ENCODE measurements at places on chromosomes 13 and 19.
A peak's percentile ranks its signal among the peaks of the same experiment; 100 is the strongest.

DNA sequence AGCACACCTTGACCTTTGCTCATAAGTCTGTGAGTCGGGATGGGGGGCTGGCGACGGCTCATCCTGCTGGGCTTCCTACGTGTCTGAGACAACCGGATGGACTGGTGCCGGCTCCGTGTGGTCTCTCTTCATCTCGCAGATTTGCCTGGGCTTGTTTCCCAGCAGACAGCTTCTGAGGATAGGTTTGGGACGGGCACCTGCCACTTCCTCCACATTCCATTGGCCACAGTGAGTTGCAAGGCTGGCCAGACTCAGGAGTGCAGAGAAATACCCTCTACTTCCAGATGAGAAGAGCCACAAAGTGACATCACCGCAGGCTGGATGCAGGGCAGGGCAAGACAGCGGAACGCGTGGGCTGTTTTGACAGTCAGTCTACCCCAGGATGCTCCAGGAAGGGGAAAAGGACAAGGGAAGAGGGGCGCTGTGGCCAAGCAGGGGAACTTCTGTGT is 48.1 kb downstream of the IRS2 start:
- no peak for DNase-seq

- DNase-seq: no peak
These were observed 1.1 kb downstream of the COMP start for GRCh38 chr19:18789883-18790565.

- no peak for DNase-seq
These were observed 49.8 kb downstream of the KATNAL1 start for GRCh38 chr13:30257468-30258099.

DNA sequence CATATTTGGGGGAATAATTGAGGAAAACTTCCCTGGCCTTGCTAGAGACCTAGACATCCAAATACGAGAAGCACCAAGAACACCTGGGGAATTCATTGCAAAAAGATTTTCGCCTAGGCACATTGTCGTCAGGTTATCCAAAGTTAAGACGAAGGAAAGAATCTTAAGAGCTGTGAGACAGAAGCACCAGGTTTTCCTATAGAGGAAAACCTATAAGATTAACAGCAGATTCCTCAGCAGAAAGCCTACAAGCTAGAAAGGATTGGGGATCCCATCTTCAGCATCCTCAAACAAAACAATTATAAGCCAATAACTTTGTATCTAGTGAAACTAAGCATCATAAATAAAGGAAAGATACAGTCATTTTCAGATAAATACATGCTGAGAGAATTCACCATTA is 114.9 kb downstream of the PIBF1 start:
- no peak for DNase-seq

DNA sequence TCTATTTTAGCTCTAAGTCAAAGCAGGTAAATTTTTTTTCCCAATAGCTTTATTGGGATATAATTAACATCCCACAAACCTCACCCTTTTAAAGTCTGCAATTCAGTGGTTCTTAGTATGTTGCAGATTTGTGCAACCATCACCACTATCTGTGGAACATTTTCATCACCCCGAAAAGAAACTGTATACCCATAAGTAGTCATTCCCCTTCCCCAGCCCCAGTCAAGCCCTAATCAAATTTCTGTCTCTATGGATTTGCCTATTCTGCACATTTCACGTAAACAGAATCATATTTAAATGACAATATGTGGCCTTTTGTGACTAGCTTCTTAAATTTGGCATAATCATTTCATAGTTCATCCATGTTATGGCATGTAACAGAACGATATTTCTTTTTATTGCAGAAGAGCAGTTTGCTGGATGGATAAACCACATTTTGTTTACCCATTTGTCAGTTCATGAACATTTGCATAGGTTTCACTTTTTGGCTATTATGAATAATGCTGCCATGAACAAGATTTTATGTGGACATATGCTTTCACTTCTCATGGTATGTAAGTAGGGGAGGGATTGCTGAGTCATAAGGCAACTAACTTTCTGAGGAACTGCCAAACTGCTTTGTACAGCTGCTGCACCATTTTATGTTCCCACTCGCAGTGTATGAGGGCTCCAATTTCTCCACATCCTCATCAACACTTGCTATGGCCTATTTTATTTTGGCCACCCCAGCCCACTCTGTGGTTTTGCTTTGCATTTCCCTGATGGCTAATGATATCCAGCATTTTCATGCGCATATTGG is 10.9 kb downstream of the SLC46A3 start:
- DNase-seq: peak; percentile 26

DNA sequence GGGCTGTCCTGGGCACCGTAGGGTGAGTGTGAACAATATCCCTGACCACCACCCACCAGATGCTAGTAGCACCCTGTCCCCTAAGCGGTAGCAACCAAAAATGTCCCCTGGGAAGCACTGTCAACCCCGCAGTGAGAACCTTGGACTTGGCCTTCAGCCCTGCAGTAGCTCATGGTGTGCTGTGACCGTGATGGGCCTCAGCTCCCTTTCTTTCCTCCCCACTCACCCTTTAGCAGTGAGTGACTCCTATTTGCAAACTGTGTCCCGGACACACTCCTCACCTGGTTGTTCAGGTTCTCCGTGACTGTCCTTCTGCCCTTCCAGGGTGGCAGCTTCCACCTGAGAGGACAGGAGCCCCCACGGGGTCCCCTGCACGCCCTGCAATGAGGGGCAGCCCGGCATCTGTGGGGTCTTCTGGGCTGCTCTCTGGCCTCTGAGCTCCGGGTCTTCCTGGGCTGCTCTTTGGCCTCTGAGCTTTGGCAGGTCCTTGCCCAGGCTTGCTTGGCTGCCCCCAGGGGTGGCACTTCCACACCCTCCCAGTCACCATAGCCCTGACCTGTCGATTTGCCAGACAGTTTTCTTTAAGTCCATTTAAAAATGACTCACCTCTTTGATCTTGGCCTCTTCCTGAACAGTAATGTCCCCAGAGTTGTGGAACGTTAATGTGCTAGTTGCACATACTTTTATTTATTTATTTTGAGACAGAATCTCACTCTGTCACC is 3.8 kb downstream of the KDM4B start:
- no peak for DNase-seq

- DNase-seq: no peak
These were observed 421 bp upstream of the GPR12 start for GRCh38 chr13:26760832-26761582.

GRCh38 chr19:31326329-31327028 is 22.8 kb downstream of the TSHZ3 start:
- no peak for DNase-seq

GRCh38 chr13:57045826-57046546 is 94.7 kb upstream of the PRR20A start:
- DNase-seq: no peak

DNA sequence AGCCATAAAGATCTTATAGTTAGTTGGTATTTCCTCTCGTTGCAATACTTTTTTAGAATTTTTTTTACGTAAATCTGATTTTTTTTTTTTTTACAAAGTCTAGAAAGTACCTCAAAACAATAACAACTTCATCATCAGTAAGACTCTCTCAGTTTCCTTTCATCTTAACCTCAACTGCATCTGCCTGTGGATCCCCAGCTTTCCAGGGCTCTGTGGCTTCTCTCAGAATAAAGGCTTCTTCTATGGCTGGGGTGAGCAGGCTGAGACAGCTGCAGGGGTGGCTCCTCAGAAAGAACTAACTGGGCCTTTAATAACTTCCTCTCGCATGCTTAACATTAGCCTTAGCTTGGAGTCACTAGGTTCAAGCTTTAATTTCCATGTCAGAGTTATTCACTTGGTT is 4.2 kb downstream of the ZNF506 start:
- DNase-seq: no peak

- peak; percentile 94 for DNase-seq
These were observed at the start of gene TSEN34 for GRCh38 chr19:54191011-54191810. Gene TSEN34 (plus strand): TSS chr19:54191308. CDS start chr19:54191365, 57 bp downstream.

DNA sequence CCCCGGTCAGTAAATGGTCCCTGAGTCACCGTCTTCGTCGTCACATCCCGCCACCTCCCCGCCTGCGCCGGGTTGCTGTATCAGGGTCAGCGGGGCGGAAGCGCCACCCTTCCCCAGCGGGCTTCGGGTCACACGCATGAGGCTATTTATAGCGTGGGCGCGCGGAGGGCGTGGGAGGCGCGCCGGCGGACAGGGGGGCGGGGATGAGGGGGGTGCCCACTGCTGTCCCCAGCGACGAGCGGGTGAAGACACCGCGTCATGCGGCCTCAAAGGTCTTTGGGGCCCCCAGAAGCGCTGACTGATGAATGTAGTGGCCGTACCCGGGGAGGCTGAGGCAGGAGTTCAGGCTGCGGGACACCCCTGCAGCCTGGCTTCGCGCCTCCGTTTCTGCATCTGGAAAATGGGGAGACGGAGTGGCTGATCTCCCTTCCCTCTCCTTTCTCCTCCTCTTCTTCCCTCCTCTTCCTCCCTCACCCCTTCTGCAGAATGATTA is 7.9 kb downstream of the UNC13A start:
- DNase-seq: peak; percentile 42

DNA sequence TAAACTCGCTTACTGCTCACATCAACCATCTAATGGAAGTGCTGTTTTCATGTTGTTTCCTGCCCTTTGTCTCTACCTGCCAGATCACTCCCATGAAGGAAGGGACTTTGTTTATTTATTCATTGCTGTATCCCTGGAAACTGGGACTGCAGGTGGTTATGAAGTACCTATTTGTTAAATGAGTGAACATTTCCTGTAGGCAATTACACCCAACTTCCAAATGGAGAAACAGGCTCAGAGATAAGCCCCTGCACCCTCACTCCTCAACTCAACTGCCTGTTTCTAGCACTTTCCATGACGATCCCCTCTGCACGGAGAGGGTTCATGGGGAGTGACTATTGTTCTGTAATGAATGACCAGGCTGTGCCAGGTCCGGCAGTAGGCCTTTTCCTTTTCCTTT is 1.9 kb upstream of the SELENOW start:
- no peak for DNase-seq

DNA sequence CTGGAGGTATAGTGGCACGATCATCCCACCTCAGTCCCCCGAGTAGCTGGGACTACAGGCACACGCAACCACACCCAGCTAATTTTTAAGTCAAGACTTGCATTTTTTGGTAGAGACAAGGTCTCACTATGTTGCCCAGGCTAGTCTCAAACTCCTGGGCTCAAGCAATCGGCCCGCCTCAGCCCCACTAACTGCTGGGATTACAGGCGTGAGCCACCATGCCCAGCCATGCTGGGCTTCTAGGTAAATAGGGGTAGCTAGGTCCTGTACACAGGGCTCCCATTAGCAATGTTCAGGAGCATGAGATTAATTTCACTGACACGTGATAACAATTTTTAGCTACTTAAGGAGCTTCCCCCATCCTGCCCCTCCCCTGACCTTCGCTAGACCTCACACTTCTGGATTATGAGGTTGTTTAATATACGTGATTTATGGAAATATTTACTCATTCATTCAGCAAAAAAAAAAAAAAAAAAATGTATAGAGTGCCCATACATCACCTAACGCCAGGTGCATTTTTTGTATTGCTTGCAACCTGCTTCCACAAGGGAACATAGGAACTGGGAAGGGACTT is 19.2 kb downstream of the TMEM272 start:
- DNase-seq: no peak

DNA sequence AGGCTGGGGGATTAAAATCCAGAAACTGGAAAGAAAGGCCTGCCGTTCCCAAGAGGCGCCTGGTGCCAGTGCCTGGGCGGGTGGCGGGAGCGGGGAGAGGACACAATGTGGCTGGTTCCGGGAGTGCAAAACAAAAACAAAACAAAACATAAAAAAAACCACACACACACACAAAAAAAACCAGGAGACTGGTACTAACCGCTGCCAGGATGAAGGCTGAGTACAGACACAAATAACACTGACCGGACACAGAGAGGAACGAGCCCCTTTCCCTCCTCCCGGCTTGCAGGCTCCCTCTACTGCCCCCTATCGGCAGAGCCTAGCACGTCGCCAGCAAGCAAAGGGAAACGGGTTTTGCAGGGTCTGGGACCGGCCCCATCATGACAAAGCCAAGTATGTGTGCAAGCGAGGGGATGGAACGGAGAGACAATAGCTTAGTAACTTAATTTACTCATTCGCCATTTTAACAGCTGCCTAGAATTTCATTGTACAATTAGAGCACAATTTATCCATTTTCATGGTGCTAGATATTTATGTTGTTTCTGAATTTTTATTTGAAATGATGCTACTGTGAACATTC is 17.9 kb upstream of the ZDHHC20 start:
- DNase-seq: peak; percentile 81

GRCh38 chr19:28882818-28883217 is 330.1 kb downstream of the UQCRFS1 start:
- DNase-seq: no peak

- DNase-seq: no peak
These were observed 1955.0 kb downstream of the PCDH9 start for GRCh38 chr13:65275108-65275507.

DNA sequence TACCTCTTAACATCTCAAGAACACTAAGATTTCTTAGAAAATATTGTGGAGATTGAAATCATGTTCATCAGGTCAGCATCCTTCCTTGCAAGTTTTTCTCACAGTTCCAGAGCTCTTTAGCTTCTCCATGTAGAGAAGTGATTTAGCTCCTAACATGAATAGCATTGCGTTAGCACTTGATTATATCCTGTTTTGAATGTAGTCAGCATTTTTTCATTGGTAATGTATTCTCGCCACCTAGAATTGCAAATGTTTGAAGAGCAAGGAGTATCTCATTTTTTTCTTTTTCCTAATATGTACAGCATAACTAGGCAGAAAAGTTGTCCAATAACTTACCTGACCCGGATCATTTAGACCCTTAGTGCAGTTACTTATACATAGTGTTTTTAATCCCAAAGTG is 6.6 kb downstream of the ZNF470 start:
- DNase-seq: no peak

DNA sequence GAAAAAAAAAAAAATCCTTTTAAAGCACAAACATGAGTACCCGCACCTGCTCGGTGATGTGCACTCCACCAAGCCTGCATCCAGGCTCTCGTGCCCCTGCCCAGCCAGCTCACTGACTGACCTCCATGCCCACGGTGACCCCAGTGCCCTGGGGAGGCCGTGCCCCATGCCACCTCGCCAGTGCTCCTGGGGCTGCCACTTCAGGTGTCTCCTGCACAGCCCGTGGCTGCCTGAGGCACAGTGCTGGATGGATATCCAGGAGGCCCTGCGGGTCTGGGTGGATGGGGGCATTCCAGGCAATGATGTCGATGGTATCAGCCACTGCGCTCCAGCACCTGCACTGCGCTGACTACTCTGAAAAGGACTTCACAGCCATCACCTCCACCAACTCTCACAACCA is 9.0 kb downstream of the PPP6R1 start:
- DNase-seq: no peak

DNA sequence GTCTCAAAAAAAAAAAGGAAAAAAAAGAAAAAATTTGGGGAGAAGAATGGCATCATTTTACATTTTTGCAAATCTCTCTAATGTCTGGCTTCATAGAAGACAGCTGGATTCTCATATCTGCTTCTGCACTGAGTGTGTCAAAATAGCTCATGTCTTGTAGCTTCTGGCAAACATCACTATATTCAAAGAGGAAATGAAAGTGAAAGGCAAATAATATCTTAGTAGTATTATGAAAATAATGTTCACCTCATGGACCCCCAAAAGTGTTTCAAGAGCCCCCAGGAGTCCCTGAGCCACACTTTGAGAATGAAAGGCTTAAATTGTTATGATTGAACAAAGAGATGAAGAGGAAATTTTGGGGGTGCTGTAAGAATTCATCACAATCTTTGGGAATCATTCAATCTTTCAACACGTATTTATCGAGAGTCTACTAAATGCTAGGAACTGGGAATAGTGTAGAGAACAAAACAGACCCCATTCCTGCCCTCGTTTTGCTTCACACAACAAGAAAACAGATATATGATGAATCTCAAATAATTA is 1.2 kb upstream of the SLC6A16 start:
- peak; percentile 35 for DNase-seq

GRCh38 chr13:93762708-93763426 is 536.3 kb downstream of the GPC6 start:
- no peak for DNase-seq

GRCh38 chr19:2328401-2329148 is at the start of the genes LSM7 and SPPL2B:
Gene LSM7 (minus strand): TSS chr19:2328586. CDS start chr19:2328566, 20 bp downstream.
Gene SPPL2B (plus strand): TSS chr19:2328684. CDS start chr19:2328710, 26 bp downstream.
- DNase-seq: peak; percentile 91
